Iris pigment epithelial cell (primary cell): ENCODE measurements at places on chromosomes 11 and 22.

DNA sequence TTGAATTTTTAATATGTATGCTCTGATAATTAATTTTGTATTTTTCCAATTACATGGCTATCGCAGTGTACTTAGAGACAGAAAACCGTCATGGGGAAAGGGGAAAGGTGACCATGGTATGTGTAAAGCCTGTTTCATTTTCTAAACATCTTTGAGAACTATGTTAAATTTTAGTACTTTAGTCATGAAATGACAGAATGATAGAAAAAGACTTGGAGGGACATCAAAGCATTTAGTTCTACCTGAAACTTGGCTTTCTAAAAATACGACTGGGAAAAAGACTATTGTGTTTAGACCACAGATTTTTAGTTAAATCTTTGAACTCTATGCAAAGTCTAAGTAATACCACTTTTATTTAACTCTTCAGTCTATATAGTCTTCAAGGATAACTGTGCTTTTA is 54.1 kb downstream of the MAML2 start:
- DNase-seq: no peak

GRCh38 chr22:18078329-18079041 is 695 bp downstream of the PEX26 start:
- DNase-seq: peak; percentile 36

DNA sequence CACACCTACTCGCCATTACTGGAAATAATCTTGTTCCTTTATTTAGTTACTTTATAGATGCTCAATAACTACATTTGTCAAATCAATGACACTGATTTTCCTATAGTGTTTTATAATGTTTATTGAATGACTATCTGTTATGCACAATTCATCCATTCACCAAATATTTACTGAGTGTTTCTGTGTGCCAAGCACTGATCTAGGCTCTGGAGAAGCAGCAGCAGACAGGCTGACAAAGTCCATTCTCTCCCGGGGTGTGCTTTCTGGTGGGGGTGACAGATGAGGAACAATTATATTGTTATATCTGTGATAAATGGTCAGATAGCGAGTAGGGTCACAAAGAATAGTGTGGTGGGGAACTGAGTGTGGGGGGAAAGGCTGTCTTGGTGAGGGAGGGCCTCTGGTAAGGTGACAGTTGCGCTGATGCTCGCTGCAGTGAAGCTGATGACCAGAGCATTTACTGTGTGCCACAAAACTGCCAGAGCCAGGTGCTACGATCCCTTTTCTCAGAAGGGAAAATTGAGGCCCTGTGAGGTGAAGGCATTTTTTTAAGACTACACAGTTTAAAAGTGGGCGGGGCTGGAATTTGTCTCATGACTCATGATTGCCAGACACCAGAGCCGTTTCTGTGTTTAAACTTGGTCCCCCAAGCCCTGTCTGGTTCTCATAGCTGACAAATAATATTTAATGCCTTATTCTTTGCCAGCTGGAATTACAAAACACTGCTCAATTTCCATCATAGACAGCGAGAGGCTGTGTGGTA is 10.2 kb downstream of the PACS1 start:
- DNase-seq: peak; percentile 87

GRCh38 chr11:96028746-96029145 is 104.8 kb upstream of the MTMR2 start:
- DNase-seq: no peak

GRCh38 chr22:30313527-30314363 is 13.0 kb downstream of the TBC1D10A start:
- no peak for DNase-seq

DNA sequence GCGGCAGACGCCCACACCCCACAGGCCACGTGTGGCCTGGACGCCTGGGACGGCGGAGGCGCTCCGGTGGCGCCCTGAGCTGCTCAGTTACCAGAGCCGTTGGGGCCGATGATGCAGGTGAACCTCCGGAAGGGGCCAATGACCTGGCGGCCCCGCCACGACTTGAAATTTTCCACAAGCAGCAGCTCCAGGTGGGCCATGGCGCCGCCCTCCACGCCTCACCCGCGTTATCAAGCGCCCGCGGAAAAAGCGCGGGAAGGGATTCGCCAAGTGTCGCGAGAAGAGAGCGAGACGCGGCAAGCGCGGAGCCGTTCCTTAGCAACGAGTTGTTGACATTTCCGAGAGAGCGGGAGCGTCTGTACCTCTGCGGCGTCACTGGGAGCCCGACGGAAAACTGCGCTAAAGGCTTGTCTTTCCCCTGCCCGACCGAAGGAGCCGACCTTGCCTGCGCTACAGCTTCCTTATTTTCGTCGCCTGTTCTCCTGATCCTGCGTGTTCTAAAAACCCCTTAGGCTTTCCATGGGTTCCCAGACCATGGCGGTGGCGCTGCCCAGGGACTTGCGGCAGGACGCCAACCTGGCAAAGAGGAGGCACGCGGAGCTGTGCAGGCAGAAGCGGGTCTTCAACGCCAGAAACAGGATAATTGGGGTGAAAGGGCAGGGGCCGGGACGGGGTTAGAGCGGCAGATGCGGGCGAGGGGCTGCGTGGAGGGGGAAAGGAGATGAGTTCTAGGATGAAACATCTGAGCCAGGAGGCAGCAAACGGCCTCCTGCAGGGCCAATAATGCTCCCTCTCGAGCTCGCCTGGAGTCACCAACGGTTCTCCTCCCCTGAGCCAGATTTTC is at the start of the genes RIBC2 and SMC1B:
Gene RIBC2, plus strand, starts transcription at position 326 of the 844 bp plus-strand sequence. Its CDS starts 194 bp downstream, at position 520.
Gene SMC1B, minus strand, starts transcription at position 232 of the 844 bp plus-strand sequence. Its CDS starts 32 bp downstream, at position 200.
- peak; percentile 68 for DNase-seq

DNA sequence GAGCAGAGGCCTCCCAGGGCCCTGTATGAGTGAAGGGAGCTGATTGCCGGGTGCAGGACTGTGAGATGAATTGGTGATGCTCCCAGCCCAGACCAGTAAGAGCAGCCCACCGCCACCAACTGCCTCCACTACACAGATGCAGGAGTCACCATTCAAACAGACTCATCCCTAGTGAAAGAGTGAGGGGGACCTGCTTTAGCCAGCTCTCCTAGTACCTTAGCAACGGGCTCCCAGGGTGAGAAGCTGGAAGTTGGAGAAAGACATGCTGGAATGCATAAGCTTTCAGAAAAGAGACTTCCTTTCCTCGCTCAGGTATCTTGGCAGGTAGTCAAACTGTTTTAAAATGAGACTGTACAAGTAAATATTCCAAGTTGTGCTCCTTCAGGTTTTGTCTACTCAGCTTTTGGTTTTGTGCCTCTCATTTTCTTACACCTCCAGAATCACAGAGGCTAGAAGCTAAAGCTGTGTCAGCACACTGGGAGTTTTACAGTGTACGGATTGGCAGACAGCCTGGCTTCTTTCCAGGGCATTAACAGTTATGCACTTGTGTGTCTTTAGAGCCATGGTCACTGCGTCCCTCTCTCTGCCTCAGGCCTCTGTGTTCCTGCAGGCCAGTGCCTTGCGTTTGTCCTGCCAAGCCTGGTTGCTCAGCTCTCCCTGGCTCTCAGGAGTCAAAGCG is 146.2 kb downstream of the ATXN10 start:
- peak; percentile 50 for DNase-seq

GRCh38 chr22:20240900-20241299 is 27.2 kb downstream of the RTN4R start:
- no peak for DNase-seq

DNA sequence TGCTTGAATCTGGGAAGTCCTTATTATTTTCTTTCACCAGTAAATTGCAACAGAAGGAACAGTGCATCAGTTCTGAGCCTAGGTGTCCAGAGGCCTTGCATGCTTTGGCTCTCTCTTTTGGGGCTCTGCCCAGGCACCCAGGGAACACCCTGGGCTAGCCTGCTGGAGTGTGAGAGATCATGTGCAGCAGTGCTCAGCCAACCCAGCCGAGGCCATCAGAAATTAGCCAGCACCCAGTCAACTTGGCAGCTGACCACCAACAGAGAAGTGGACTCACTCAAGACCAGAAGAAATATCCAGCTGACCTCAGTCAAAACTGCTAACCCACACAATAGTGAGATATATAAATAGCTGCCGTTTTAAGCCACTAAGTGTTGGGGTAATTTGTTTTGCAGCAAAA is 11.2 kb upstream of the P4HA3 start:
- DNase-seq: peak; percentile 26
